GM23248 (cell line): ENCODE measurements at places on chromosomes 1 and 21. TPM values are rescaled to one million over a fixed set of nuclear protein-coding genes. Genes with fewer than 3 reads are reported as not detected.

CD1E gene
- not detected in 2 replicates for total RNA-seq

CELA3A gene
- not detected in 2 replicates for total RNA-seq

FCRLB gene
- 8.3 and 14.5 TPM in 2 replicates for total RNA-seq

HPCA gene
- not detected in 2 replicates for total RNA-seq

SYPL2 gene
- total RNA-seq: 0.11 and 0.13 TPM in 2 replicates

LCA5L gene
- total RNA-seq: 1.1 TPM in 2 replicates
